ENCODE measurements at places on chromosomes 5 and 9. TPM values are rescaled to one million over a fixed set of nuclear protein-coding genes. Genes with fewer than 3 reads are reported as not detected.
A peak's percentile ranks its signal among the peaks of the same experiment; 100 is the strongest.

DNA sequence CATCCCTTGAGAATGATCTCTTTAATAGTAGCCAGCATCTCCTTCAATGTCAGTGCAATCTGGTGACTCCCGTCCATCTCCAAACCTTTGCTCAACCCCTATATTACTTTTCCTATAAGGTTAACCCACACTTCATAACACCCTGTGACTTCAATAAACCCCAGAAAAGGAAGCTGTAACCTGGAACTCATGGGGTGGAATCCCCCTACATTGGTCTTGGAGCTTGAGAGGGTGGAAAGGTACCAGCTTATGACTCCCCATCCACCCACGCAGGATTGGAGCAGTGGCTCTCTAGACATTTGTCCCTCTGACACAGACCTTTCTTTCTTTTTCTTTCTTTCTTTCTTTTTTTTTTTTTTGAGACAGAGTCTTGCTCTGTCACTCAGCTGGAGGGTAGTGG lies 54.7 kb upstream of the ZFR start:
- H3K27me3 ChIP-seq: no peaks in the 10 kb centered on the region
- H3K36me3 ChIP-seq: no peaks in the 10 kb centered on the region
- H3K4me1 ChIP-seq: no peaks in the 10 kb centered on the region
- no peak overlapping the region for H3K4me3 ChIP-seq
- no peak overlapping the region for H3K27ac ChIP-seq

PPIC gene
- total RNA-seq: 52.5 TPM

- H3K4me1 ChIP-seq: no peaks in the 10 kb centered on the region
- no peak for DNase-seq
- no peaks in the 10 kb centered on the region for H3K36me3 ChIP-seq
- no peak overlapping the region for H3K4me3 ChIP-seq
- H3K27ac ChIP-seq: no peak overlapping the region
Observed at GRCh38 chr9:119412399-119412798, 43.2 kb upstream of the BRINP1 start.

DNA sequence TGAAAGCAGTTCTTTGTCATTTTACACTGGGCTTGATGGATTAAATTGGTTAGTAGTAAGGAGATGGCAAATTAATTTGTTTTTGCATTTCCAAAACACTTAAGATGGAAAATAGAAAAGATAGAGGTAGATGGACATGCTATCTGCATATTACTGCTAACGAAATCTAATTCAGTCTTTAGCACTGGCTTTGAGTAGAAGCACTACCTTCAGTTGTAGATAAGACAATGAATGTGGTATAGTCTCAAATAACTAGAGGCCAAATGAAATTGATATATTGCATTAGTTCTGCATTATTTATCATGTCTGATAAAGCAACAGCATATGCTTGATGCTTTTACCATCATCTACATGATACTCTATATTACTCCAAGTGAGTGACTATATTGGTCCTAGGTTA lies 33.4 kb downstream of the KIAA1958 start:
- H3K27me3 ChIP-seq: no peaks in the 10 kb centered on the region
- H3K4me1 ChIP-seq: no peaks in the 10 kb centered on the region
- DNase-seq: no peak
- no peak overlapping the region for H3K4me3 ChIP-seq
- no peak overlapping the region for H3K27ac ChIP-seq

DNA sequence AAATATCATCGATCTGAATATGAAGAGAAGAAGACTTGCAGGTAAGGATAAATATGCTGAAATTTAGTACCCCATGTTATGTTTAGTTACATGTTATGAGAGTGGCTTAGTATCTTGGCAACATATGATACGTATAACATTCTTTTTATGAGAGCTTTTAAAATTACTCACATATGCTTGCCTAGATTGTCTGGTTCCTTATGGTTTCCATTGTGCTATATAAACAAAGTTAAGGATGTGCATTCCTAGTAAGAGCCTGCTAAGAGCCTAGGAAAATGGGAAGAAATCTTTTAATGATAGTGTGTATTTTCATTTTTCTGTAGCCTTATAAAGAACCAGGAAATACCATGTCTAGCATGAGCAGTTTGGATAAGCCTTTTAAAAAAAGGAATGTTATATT lies 112.0 kb upstream of the KCNN2 start:
- H3K27ac ChIP-seq: no peak overlapping the region
- no peaks in the 10 kb centered on the region for H3K27me3 ChIP-seq
- no peaks in the 10 kb centered on the region for H3K4me1 ChIP-seq
- no peak overlapping the region for H3K4me3 ChIP-seq
- H3K36me3 ChIP-seq: no peaks in the 10 kb centered on the region

DNA sequence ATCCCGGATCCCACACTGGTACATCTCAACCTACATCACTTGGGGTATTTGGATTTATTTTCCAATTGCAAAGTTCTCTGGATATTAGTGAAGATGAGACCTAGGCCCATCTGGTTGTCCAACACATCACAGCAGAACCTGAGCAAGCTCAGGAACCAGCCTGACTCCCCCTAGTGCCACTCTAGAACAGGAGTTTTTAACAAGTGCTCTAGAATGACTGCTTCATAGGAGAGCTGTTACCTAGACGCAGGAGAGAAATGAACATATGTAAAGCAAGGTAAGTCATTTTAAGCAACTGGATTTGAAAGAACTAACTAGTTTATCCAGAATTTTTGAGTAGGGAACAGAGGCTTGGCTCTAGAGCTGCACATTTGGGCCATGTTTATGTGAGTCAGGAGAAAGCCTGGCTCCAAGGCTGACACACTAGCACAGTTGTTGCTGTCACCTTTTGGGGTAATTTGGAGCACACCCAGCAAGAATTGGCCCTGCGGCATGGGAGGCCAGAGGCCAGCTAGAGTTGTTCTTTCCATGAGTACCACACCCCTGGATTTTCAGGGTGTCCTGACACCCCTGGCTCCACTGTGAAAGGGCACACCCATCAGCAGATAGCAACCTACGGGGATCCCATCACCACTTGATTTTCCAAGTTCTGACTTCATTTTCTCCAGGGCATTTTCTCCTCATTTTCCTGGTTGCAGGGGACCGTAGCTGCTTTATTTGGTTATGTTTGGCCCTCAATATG lies 110.9 kb upstream of the LPAR1 start:
- H3K36me3 ChIP-seq: no peaks in the 10 kb centered on the region
- DNase-seq: peak; percentile 45
- no peaks in the 10 kb centered on the region for H3K4me1 ChIP-seq

CFAP77 gene
- total RNA-seq: not detected

GRCh38 chr5:3619579-3619978 lies 23.9 kb downstream of the IRX1 start:
- no peaks in the 10 kb centered on the region for H3K4me1 ChIP-seq
- H3K4me3 ChIP-seq: no peak overlapping the region
- H3K36me3 ChIP-seq: no peaks in the 10 kb centered on the region
- no peak for DNase-seq

POU4F3 gene
- total RNA-seq: 0.16 TPM

DNA sequence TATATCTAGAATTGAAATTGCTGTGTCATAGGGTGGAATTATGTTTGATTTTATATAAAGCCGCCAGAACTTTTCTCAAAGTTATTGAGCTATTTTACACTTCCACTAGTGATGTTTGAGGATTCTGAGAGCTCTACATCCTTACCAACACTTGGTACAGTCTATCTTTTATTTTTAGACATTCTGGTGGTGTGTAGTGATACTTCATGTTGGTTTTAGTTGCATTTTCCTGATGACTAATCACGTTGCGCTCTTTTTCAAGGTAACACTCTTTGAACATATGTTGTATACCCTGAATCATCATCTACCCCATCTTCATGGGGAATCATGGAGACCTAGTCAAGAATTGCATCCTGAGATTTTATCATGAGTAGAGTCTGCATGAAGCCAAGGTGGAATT lies 141.7 kb downstream of the NXNL2 start:
- no peaks in the 10 kb centered on the region for H3K4me1 ChIP-seq
- H3K27me3 ChIP-seq: no peaks in the 10 kb centered on the region
- no peak overlapping the region for H3K4me3 ChIP-seq
- H3K27ac ChIP-seq: no peak overlapping the region
- no peak for DNase-seq
- H3K36me3 ChIP-seq: no peaks in the 10 kb centered on the region

DNA sequence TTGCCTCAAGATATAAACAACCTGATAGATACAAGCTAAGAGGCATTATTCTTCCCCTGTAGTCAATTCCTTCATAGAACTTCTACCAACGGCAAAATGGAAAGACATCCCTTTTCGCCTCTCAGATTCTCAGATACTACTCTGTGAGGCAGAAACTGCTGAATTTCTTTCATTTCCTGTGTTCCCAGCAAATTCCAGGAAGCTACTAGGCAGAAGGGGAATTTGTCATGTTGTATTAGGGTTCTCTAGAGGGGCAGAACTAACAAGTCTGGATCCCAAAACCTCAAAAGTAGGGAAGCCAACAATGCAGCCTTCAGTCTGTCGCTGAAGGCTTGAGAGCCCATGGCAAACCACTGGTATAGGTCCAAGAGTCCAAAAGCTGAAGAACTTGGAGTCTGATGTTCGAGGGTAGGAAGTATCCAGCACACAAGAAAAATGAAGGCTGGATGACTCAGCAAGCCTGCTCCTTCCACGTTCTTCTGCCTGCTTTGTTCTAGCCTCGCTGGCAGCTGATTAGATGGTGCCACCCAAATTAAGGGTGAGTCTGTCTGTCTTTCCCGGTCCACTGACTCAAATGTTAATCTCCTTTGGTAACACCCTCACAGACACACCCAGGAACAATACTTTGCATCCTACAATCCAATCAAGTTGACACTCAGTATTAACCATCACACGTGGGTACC lies 15.2 kb downstream of the RNF180 start:
- H3K27ac ChIP-seq: no peak overlapping the region
- H3K36me3 ChIP-seq: no peaks in the 10 kb centered on the region
- H3K4me1 ChIP-seq: peaks cover 4% of the 10 kb centered on the region
- H3K27me3 ChIP-seq: no peaks in the 10 kb centered on the region

SPOCK1 gene
- 48.5 TPM for total RNA-seq

Data from aorta (tissue), 5 donors.